ENCODE measurements at places on chromosomes 4 and X.

DNA sequence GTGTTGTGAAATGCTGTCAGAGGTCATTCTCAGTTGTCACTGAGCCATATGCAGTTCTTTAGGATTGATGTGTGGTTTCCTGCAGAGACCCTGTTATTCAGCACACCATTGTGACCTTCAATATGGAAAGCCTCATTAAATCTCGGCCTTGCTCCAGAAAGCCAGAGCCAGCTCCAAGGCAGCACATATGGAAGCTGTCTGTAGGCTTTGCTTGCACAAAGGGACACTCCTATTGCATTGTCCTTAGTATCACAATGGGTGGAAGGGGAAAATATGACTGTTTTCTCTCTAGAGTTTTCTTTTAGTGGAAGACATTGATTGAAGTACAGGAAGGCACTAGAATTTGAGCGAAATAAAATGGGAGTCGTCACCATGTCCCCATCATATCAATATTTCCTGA, 179.0 kb downstream of the CEP135 start:
- no peak for DNase-seq

DNA sequence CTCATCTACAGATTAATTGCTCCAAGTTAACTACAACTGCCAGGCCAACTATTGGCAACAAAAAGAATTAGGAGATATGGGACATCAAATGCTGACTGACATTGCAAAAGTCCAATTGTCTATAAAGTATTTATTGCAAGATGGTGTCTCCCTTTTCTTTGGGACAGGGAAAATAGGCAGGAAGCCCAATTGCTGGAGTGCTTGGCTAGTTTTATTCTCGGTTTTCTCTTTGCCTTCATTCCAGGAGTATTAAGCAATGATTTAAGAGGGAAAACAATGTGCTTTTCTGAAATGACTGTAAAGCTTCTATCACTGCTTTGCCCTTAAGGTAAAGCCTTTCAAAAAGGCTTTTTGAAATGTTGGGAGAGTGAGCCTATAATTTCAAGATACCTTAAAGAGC, 62.8 kb upstream of the DIAPH2 start:
- DNase-seq: no peak

- DNase-seq: no peak
These were observed 2.1 kb downstream of the TET2 start for GRCh38 chr4:105148776-105149175.

GRCh38 chrX:119228512-119229252, 7.4 kb upstream of the PGRMC1 start:
- no peak for DNase-seq

DNA sequence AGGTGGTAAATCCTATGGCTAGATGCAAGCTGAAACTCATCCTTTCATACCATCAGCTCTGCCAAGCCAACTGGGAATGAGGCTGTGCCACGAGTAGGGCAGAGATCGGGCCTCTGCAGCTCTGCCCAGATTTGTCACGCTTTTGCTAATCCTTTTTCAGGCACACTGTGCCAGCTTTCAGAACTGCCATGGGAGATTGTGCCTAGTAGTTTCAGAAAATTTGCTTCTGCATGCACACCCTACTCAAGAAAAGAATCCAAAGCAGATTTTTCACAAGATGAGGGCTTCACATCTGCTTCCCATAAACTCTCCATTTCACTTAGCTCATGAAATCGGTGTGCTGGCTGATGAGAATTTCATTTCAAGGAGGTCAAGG, 3.3 kb upstream of the ADH7 start:
- no peak for DNase-seq

All from head of caudate nucleus (tissue), 42 donors.